ENCODE measurements at places on chromosomes 4 and X.

GRCh38 chr4:106291678-106292077 is 24.3 kb downstream of the TBCK start:
- DNase-seq = no peak

GRCh38 chr4:22407361-22407760 is 108.5 kb downstream of the ADGRA3 start:
- DNase-seq = no peak

- no peak for DNase-seq
Observed at GRCh38 chrX:138748480-138748879, 37.0 kb upstream of the FGF13 start.

GRCh38 chr4:147843162-147843561 is 111.3 kb downstream of the ARHGAP10 start:
- DNase-seq = no peak

DNA sequence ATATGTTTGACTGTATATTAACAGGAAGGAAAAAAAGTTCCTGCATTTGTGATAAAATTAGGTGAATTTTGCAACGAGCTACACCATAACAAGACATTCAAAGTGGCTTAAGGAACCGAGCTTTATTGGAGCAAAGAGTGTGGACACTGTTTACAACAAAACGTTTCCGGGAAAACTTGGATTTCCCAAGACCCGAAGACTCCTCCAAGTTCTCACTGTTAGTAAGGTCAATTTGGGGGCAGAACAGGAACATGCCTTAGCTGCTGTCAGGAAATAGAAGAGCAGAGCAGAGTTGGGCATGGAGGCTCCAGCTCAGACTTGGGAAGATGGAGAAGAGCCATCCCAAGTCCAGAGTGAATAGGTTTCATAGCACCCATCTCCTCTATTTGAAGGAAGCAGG is 16.5 kb downstream of the ADH6 start:
- no peak for DNase-seq

DNA sequence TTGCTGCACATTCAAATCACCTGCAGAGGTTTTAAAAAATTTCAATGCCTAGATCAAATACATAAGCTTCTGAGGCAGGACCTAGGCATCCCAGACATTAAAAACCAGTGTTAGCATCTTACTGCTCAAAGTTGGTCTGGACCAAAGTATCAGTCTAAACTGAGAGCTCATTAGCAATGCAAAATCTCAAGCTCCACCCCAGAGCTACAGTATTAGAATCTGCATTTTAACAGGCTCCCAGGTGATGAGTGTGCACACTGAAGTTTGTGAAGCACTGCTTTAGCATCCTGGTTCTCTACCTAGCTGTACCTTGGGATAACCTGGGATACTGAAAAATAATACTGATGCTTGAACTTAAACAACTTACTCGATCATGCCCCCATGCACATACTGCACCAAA is 96.0 kb downstream of the PRRG1 start:
- no peak for DNase-seq

- no peak for DNase-seq
Observed at GRCh38 chr4:178823673-178824295, 1381.5 kb upstream of the AGA start.

GRCh38 chrX:16946971-16947562 is 609 bp downstream of the REPS2 start:
- DNase-seq = no peak

GRCh38 chr4:186271081-186271678 is 5.2 kb downstream of the F11 start:
- DNase-seq = no peak

DNA sequence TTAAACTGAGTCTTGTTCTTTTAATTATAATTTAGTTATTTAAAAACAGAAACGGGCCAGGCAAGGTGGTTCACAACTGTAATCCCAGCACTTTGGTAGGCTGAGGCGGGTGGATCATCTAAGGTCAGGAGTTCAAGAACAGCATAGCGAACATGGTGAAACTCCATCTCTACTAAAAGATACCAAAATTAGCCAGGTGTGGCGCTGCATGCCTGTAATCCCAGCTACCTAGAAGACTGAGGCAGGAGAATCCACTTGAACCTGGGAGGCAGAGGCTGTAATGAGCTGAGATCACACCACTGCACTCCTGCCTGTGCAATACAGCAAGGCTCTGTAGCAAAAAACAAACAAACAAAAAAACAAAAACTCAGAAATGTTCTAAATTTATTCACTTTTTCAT is 852.9 kb downstream of the TECRL start:
- DNase-seq = no peak

DNA sequence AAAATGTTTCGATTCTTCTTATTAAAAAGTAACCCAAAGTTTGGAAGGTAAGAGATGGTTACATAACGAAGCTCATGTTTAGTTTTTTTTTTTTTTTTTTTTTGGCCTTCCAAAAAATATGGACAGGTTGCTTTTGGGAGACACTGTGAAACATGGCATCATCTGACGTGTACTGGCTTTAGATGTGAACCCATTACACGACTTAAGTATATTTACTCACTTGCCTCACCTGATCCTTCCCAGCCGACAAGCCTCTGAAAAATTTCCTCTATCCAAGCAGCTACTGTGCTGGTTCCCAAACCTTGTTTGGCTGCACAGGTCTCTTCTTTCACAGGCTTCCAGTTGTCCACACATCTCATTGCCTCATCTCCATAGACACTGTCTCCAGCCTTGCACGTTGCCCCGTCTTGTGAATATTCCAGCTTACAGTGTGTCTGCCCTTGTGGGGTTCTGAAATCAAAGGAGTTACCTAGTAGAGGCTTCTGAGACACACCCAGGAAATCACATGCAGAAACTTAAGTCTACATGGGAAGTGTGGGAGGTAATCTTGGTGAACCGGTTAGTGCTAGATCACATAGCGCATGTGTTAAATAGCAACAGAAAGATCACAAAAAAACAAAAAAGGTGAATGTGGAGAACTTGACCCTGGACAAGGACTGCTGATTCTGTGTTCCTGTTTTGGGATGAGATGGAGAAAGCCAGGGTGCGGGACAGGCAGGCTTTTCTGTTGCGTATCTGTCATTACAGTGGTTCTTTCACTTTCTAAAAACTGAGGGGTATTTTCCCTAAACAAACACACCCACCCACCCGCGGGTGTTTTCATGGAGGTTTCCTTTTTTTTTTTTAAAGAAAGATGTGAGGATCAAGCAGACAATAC is 328.6 kb downstream of the ARHGAP10 start:
- DNase-seq = no peak

- no peak for DNase-seq
Observed at GRCh38 chrX:54093159-54093558, 48.9 kb upstream of the PHF8 start.

DNA sequence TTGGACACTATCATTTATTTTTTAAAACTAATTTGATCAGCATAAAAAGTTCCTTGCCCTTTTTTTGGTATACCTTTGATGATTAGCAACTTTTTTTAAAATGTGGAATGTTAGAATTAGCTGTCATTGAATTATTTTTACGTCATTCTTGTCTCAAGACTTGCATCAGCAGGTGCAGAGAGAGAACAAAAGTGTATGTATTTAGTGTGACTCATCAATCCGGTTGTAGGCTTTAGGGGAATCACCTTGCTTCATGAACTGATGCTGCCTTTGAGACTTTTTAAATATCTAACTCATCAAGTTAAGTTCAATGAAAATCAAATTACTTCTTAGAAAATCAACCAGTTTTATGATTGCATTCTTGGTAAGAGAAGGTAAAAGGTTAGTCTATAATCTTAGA is 125.1 kb downstream of the ARX start:
- DNase-seq = no peak

DNA sequence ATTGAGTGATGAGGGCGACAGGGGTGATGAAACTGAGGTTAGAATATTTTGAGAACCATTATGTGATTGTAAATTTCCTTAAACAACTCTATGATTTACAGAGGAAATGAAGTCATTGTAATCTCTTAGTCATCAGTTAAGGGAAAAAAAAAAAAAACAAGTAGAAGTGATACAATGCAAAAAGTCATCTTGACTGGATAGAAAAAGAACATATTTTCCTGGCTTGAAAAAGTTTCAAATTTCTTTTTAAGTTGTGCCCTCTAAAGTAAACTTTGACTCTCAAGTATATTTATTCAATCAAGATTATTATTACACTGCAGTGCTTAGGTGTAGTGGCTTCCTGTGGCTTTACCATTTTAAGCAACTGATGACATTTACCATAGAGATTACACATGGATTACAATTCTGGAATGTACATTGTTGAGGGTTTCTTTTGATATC is 40.6 kb downstream of the GABRB1 start:
- no peak for DNase-seq

DNA sequence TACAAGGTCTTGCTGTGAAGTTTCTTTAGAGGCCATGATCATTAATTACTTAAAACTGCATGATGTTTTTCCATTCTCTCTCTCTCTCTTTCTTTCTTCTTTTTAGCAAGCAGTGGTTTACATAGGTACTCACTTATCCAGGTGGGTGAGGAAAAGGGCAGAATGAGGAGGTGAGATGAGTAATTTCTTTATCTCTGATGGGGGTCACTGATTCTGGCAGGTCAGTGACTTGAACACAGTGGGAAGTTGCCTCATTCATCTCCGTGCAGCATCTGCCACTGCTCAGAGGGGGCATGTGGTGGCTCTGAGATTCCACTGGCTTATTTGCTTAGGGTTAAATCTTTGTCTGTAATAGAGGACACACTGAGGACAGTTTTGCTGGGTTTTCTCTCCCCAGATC is 62.6 kb downstream of the FAM114A1 start:
- DNase-seq = no peak

DNA sequence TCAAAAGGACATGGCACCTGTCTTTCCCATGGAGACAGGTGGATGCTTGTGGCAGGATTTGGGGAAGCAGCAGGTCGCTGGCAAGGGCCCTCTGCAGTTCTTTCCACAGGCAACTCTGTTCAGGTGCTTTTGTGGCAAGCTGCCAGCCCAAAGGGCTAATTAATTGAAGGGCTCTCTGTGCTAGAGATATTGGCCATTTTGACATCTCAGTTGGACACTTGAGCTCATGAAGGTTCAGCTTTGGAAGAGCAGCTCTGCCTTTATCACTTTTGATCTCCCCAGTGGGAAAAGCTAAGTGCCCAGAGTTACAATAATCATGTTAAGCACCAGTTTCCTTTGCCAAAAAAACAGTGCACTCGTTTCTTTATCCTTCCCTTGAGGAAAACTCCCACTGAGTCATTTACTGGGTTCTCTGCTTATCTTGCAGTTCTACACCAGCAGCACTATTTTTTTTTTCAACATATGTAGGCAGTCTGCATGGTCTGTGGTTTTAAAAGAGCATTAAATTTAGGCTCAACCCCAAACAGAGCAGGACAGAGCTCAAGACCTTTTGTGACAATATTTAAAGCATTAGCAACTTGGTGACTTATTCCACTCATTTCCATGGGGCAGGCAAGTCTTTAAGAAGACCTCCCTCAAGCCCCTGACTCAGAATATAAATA is 336.4 kb upstream of the RASGEF1B start:
- no peak for DNase-seq

DNA sequence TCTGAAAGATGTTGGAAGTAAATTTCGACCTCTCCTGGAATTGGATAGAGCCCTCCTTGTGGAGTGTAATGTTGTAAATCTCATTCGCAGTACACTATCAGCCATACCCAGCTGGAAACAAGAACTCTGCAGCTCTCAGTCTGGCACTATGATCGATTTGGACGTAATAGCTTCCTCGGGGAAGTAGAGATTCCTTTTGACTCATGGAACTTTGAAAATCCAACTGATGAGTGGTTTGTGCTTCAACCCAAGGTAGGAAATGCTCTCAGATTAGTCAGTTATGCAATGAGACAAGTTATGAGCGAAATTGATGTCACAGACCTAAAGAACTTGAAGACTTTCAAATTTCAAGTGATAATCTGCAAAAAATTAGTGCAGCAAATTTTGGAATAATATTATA is 103.9 kb downstream of the SYTL5 start:
- no peak for DNase-seq

DNA sequence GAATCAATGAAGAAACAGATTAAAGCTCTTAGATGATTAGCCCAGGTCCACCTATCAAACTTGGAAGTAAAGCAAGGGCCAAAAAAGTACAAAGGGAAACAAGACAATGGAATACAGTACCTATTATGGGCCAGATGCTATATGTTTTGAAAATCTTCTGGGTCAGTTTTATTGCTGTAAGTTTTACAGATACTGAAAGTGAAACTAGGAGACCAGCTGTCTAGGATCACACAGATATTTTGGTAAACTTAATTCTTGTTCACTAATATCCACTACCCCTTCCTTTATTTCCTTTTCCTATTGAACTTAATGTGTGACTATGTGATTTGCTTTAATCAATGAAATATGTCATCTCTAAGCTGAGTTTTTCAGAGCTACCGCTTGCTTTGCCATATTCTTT is 505.4 kb upstream of the PITX2 start:
- DNase-seq = no peak

DNA sequence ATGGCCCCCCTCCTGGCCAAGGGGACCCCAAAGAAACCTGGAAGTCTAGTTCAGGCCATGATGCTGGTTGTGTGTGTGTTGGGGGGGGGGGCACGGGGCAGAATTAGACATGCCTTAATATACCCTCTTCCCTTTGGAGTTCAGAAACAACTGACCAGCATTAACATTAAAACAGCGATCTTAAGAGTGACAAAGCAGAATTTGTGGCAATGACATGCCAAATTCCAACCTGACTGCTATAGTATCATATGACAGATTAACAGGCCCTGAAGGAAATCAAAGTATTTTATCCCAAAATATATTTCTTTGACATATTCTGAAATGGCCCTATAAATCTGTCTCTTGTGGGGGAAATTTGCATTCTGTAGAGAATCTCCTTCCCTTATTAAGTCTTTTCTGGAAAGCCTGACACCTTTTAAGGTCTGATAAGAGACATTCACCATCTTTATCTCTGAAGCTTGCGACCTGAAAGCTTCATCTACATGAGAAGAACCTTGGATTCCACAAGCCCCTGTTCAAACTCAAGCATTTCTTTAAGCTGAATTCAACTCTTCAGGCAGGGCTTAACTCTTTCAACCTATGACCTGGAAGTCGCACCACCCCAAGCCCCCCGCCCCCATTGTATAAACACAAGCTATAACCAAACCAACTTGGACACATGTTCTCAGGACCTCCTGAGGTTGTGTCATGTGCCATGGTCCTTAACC is 40.2 kb downstream of the ABCB7 start:
- no peak for DNase-seq

DNA sequence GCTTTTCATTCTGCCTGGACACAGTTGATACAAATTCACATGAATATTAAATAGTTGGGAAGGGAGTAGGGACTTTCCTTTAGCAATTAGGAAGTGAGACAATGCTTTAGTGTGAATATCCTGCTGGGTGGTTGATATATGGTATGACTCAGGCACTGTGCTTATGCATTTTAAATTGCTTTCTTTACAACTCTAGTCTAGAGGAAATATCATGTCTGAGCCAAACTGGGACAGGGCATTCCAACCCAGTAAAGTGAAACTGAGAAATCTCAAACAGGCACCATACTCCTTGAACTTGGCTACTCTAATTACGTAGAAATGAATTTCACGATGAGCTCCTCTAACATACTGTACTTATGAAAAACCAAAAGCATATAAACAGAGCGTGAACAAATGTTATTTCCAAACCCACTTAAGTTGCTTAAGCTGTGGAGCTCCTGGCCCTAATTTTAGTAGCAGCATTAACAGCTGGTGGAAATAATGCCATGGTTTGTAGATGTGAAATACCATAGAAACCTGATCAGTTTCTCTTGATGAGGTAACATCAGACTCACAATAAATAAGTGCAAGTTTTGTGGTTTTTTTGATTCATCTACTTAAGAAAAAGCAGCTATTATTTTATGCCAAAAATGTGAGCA is 242.9 kb upstream of the GK2 start:
- no peak for DNase-seq

GRCh38 chr4:94277534-94277933 is 65.1 kb downstream of the HPGDS start:
- no peak for DNase-seq

GRCh38 chr4:40845154-40845835 is 95.5 kb downstream of the NSUN7 start:
- DNase-seq = no peak

GRCh38 chrX:7028246-7028645 is 119.3 kb upstream of the STS start:
- DNase-seq = no peak

Measured in esophagus squamous epithelium (tissue), 5 donors.